ENCODE measurements at places on chromosomes 13 and 19.

DNA sequence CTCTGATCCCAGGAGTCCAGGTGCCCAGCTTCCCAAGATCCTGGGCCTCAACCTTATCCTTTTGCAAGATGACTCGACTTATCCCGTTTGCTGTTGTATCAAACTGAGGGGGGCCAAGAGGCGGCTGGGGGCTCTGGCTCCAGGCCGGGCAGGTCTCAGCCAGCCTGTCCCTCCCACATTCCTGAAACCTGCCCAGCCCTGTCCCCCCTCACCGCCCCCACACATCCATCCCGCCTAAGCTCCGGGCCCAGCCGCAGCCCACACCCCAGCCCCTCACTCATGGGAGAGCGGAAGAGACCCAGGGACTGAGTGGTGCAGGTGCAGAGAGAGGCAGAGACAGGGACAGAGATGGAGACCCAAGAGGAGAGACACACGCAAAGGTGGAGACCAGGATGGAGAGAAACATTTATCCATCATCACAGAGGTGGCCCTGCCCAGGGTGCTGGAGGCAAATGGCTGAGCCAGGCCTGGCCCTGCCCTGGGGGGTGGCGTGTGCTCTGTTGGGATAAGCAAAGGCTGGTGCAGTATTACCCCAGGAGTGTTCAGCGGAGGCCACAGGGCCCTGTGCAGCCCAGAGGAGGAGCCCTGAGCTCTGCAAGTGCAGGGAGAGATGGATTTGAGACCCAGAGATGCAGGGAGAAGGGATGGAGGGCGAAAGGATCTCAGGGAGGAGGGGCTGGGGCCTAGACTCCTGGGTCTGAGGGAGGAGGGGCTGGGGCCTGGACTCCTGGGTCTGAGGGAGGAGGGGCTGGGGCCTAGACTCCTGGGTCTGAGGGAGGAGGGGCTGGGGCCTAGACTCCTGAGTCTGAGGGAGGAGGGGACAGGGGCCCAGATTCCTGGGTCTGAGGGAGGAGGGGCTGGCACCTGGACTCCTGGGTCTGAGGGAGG, 1.6 kb downstream of the BCAM start:
- no peak for DNase-seq

DNA sequence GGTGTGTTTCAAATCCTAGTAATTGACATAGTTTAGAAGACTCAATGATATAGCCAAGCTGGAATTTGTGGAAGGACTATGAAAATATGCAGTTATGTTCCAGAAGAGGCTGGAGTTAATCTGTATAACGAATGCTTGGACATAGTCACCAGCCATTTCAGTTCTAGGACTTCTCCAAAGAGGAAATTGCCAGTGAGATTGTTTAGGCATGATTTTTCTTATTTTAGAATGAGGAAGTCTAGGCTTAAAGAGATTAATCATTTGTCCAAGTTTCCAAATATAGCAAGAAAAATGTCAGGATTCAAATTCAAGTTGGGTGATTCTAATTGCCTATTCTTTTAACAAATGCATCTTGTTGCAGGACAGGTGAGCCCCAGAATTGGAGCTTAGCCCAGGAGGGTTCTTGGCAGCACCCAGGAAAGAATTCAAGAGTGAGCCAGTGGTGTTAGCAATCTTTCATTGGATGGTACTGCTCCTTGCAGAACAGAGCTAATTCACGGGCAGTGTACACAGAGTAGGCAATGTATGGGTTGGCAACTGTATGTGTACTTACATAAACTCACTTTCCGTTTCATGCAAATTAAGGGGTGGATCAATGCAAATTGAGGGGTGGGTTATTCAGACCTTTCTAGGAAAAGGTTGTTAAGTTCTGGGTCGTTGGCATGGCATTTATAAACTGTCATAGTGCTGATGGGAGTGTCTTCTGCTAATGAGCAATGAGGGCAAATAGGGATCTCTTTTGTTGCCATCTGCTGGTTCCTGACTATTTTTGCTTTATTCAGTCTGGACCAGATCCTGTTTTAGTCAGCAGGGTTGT, 763.1 kb upstream of the SLITRK1 start:
- DNase-seq: no peak

DNA sequence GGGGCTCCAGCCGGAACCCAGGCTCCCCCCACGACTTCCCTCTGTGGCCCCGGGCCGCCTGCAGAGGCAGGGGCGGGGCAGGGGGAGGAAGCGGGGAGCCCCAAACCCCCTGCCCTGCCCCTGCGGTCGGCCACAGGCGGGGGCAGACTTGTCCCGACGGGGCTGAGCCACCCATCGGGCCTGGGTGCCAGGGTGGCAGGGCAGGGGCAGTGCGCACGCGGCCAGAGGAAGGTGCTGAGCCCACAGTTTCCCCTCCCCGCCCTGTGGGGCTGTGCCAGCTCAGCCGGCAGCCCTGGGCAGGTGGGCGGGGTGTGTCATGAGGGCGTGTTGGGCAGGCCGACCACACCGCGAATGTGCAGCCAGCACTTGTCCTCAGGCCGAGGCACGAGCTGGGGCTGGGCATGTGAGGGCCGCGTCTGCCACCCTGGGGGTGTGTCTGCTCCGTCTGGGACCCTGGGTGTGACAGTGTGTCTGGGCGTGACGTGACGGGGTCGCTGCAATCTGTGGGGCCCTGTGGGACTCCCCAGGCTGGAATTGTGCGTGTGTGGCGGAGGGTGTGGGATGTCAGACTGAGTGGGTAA, 17.7 kb downstream of the CCDC97 start:
- peak; percentile 95 for DNase-seq

- DNase-seq: no peak
Observed at GRCh38 chr19:55464039-55464661, 401 bp downstream of the C19orf85 start.

- DNase-seq: no peak
Observed at GRCh38 chr13:33918199-33918932, 100.4 kb downstream of the RFC3 start.

GRCh38 chr19:10474962-10475451, 28.1 kb downstream of the KEAP1 start:
- DNase-seq: no peak

GRCh38 chr19:40599902-40600569, 1.1 kb upstream of the LTBP4 start:
- no peak for DNase-seq

DNA sequence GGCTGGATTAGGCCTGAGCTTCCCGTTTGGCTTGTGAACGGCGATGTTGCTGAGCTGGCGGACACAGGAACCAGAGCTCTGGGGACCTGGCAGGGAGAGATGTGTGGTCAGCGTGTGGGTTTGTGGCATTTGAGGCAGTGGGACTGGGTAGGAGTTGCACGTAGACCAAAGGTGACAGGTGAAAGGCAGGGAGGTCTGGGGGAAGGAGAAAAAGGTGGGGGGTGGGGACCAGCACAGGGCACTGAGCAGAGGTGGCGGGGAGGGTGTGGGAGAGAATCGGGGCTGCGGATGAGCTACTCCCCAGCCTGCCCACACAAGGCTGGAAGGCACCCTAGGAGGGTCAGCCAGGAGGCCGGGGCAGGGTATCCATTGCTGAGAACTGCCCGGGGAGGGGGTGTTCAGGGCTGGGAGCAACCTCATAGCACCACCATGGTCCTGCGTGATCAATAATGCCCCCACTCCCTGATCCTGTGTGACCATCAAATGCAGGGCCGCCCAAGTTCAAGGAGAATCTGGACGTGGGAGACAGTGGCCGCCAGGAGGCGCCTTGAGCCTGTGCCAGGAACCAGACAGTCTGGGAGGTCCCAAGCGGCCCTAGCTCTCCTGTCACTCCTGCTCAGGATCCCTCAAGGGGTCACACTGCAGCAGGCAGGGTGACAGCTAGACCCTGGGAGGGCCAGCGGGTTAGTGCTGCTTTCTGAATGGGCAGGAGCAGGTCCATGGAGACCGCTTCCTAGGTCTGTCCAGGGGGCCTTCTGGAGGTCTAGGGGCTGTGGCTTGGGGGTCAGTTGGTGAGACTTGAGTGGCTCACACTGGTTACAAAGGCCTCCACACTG, 12.8 kb upstream of the SELENOW start:
- DNase-seq: peak; percentile 45

DNA sequence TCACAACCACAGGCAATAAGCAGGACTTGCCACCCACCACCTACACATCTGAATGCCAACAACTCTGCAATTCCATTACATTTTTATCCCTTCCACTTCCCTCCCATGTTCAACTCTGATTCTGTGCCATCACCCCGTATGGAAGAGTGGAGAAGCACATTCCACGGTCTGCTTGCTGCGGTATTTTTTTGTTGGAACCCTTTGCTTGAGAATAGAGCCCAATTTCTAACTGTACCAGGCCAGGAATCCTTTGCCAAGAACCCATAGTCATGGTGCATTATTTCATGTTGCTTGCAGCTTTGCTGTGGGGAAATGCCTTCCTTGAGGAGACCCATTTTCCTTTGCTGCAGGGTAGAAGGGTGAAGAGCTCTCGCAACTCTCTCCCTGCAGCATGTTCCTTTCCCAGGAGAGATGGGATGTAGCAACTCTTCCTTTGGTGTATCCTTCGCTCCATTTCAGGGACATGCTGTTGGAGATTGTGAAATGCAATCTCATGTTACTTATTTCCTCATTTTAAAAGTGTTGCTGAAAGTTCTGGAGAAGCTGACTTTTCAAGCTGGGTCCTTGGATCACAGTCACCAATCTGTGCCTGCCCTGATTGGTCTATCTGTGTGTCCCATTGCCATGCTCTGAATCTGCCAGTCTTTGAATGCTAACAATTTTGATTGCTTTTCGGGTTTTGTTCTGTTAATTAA, 69.8 kb upstream of the STARD13 start:
- DNase-seq: no peak

GRCh38 chr19:5968431-5969373, 9.2 kb downstream of the RANBP3 start:
- DNase-seq: no peak

- no peak for DNase-seq
Observed at GRCh38 chr13:98961503-98962105, 16.3 kb downstream of the DOCK9 start.

GRCh38 chr13:106176117-106176516, 359.3 kb downstream of the EFNB2 start:
- DNase-seq: no peak

- DNase-seq: no peak
Observed at GRCh38 chr13:26037302-26037701, 14.5 kb downstream of the SHISA2 start.

- DNase-seq: no peak
Observed at GRCh38 chr19:58385313-58385890, 1.7 kb upstream of the RPS5 start.

DNA sequence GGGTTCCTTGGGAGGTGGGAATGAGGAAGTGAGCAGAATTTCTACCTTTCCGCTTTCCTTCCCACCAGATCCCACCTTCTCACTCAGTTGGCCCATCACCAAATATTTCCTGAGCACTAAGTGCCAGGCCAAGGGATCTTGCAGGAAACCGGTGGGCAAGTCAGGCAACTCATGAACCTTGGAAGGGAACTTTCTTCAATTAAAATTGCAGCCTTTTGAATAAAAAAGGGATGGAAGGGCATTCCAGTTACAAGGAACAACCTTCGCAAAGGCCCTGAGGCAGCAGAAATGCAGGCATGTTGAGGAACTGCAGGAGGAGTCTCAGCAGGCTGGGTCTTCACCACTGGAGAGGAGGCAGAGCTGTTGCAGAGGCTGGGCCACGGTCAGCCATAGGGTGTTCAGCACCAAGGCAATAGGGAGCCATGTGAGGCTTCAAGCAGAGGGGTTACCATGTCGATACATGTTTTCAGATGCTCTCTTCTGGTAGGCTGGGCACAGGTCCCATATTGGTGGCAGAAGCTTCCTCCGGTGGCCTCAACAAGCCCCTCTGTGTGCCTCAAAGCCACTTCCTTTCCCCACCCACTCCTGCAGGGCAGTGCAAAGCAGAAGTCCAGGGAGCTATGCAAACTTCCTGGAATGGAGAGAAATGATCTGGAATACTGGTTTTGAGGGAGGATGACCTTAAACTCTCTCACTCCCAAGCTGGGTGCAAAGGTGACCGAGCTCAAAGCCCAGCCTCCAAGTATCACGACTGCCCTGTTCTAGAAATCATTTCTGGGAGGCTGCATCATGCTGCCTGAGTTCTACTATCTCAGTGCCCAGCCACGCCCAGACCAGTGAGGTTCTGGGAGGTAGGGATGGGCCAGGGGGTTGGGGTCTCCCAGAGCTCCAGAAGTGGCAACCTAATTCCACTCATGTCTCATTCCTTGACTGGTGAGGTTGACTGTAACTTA, at the start of gene FUT6:
Gene FUT6 (minus strand): TSS at position 638 of the 953 bp plus-strand sequence. CDS start 7,135 bp downstream, outside the sequence.
- peak; percentile 36 for DNase-seq

DNA sequence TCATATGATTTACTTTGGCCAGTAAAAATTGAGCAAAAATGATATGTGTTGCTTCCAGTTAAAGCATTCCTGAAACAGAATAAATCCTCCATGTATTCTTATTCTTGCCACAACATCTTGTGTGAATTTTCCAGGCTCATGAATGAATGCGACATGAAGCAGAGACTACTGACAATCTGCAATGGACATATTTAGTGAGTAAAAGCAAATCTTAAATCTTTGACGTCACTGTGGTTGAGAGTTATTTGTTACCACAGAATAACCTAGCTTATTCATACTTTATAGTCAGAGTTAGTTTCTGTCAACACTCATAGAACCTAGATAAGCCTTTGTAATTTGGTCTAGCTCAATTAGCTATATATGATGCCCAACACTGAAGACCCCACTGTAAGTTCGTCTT, 1443.1 kb downstream of the PCDH9 start:
- DNase-seq: no peak

DNA sequence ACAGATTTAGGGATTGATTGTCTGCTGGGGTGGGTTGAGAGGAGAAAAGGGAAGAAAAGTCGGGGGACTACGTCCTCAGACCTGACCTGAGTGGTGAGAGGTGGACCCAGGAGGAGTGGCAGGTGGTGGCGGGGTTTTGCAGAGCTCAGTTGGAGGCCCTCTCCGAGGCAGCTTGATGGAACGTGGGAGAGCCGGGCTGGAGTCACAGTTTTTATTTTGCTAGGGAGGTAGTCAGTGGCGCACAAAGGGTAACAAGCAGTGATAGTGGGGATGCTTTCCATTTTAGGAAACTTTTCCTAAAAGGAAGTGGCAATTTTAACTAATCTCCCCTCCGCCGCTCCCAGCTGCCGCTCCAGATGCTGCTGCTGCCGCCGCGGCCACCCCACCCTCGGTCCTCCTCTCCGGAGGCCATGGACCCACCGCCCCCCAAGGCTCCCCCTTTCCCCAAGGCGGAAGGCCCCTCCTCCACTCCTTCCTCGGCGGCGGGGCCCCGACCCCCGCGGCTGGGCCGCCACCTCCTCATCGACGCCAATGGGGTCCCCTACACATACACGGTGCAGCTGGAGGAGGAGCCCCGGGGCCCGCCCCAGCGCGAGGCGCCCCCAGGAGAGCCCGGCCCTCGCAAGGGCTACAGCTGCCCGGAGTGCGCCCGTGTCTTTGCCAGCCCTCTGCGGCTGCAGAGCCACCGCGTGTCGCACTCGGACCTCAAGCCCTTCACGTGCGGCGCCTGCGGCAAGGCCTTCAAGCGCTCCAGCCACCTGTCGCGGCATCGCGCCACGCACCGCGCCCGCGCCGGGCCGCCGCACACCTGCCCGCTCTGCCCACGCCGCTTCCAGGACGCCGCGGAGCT, 1.1 kb upstream of the ZNF581 start:
- no peak for DNase-seq

DNA sequence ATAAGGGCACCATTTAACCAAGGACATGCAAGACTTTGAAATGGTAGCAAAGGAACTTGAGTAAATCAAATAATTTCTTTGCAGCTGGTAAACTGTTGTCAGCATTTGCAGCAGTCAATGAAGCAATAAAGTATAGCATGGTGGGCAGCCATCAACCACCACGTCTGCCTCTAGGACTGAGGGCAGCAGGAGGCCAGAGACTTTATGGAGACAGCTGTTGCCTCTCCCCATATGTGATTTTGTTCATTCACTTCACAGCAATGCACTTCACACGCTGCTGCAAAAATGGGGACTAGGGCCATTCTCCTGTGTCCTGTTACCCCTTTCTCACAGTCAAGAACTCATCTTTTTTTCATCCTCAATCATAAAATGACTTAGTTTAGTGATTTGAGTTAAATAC, 51.3 kb upstream of the PCDH9 start:
- no peak for DNase-seq
